ENCODE measurements at places on chromosomes 3 and 15.

DNA sequence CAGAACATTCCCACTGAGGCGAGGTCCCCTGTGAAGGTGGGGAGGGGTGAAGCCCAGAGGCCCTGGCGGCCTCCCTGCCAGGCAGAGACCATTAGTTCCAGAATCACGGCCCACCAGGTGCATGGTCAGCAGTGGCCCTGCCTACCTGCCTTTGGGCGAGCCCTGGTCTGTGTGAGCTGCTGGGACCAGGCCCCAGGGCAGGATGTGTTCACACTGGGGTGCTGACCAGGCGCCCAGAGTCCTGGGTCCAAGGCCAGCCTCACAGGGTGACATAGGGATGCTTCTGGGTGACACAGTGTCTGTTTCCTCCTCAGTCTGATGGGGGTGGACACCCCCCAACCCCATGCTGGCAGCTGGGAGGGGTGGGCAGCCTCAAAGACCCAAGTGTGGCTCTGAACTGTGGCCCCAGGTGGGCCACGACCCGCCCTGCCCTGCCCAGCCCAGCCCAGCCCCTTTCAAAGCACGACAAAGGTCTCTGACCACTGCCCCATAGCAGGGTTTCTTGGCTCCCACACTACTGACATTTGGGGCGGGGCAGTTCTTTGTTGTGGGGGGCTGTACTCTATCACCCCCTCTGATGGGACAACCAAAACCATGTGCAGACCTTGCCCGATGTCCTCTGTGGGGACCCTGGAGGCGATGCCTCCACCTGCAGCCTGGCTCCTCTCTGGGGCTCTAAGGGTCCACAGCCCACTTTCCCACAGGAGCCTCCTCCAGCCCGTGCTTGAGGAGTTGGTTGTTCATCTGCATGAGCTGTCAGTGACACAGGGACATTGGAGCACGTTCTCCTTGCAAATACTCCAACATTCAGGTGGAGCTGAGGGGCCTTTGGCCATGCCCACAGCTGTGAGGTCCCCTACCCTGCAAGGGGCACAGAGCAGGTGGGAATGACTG lies 44.8 kb upstream of the SLC41A3 start:
- no peak for DNase-seq

DNA sequence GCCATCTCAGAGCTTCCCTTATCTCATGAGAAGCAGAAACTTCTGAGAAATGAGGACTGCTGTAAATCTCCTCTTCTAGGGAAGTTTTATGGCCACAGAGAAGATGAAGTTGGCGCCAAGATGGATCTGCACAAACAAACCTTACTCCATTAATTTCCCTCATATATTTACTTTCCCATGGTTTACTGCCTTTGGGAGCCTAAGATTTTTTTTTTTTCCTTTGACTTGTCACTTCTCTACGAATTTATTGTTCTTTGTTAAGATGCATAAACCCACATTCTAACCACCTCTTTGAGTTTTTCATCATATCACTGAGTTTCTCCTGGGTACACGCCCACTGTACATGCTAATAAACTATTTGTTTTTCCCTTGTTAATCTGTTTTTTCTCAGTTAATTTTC lies 21.5 kb upstream of the NPTN start:
- DNase-seq: no peak

DNA sequence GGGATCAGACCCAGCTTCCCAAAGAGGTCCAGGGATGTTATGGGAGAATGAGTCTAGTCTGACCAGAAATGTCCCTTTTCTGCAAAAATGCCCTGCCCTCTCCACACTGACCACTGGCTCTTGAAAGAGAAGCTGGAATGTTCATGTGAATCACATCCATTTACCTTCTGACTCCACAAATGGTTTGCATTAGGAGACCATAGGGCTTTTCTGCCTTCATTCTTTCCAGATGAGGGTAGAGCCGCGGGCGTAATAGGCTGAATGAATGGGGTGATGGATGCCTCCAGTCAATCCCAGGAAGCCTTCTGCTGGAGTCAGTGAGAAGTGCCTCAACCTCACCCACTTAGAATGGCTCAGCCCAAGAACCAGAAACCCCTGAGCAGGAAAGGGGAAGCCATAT lies 47.2 kb upstream of the IREB2 start:
- DNase-seq: no peak

DNA sequence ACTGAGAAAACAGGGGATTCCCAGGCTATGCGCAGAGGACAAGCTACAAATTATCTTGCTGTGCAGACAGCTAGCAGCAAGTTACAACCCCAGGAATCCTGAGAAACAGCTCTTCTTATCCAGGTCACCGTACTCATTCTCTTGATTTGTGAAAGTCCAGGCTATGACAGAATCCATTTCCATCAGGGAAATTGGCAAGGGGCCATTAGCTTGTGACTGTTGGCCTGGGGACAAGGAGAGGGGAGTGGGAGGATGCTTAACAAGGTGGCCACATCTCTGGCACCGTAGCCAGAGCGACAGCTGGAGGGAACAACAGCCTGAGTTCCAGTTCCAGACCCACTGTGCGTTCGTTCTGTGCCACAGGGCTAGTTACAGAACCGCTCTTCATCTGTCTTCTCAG lies 44.9 kb upstream of the PLXNA1 start:
- no peak for DNase-seq

- no peak for DNase-seq
These were observed 580.9 kb downstream of the EDEM1 start for GRCh38 chr3:5768281-5768945.

- DNase-seq: no peak
These were observed 185.2 kb upstream of the CFAP20DC start for GRCh38 chr3:59234884-59235633.

Measured in GM06990 (cell line).